ENCODE measurements at places on chromosomes 3 and 15.

GRCh38 chr3:4740397-4741105 lies 238.7 kb upstream of the BHLHE40 start:
- no peak for DNase-seq

GRCh38 chr3:171953301-171954022 lies 85.9 kb upstream of the FNDC3B start:
- DNase-seq: no peak

GRCh38 chr3:7194071-7194835 lies 333.3 kb downstream of the GRM7 start:
- DNase-seq: no peak

DNA sequence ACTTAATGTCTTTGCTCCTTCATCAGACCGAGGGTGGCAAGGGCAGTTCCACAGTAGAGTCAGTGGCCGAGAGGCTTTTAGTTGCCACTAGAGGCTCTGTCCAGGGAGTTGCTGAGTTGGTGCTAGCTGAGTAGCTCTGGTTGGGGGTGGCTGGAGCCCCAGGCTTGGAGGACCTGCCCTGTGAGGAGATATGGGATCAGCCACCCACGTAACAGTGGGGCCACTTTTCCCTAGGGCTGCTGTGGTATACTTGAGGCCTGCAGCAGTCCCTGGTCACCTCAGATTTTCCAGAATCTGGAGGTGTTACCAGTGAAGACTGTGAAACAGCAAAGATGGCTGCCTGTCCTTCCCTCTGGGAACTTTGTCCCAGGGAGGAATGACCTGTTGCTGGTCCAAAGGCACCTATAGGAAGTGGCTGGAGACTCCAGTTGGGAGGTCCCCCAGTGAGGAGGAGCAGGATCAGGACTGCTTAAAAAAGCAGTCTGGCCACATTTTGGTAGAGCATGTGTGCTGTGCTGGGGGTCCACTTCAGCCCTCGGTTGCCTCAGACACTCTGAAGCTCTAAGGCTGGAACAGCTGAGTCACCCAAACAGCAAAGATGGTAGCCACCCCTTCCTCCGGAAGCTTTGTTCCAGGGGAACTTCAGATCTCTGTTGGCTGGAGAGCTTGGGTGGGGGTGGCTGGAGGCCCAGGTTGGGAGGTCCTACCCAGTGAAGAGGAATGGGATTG lies 72.9 kb downstream of the AKAP13 start:
- no peak for DNase-seq

DNA sequence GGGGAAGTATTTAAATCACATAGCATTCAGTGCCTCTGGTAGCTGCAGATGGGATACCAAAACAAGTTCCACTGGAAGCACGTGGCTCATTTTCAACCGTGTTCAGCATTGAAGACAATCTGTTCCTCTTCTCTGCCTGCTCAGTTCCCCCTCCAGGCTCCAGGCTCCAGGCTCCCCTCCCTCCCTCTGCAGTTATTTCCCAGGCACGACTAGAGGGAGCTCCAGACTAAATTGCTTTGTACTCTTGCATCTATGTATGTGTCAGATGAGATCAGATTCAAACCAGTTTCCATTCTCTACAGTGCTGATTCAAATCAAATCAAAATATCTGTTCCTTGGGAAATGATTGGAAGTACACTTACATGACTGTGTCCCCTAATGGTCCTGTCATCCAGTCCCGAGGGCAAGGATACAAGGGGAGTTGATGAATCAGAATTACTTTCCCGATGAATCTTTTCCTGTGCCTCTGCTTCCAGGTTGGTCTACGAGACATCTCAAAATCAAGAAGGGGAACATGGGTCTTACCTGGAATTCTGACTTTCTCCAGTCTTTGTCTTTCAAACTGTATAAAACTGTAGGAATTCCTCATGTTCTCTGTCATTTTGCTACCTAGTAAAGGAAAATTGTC lies 600.5 kb downstream of the EDEM1 start:
- DNase-seq: no peak

DNA sequence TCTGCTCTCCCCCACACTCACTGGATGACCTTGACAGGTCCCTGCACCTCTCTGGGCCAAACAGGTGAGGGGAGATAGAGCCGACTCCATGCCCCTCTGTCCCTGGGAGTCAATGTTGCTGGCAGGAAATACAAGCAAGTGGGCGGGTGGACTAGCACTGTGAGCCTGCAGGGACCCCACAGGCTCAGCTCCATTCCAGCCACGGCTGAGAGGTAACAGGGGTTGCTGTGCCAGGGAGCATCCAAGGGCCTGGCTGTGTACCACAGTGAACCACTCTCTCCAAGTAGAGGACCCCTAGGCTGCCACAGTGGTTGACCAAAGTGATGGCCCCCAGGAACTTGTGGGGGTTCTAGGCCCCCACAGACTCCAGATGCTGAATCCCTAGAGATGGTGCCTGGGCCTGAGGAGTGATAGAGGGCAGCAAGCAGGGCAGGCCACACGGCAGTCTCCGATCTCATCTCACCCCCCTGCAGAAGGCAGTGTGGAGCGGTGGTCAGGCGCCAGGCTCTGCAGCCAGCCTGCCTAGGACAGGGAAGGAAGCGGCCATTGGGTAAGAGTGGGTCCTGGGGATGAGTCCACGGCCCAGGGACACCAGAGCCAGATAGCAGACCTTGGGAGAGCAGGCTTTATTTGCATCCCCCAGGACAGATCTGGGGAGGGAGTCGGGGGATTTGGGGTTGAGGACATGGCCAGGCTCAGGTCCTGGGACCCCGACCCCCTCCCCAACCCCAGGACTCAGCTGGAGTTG lies 3.2 kb downstream of the TNNC1 start:
- DNase-seq: no peak

DNA sequence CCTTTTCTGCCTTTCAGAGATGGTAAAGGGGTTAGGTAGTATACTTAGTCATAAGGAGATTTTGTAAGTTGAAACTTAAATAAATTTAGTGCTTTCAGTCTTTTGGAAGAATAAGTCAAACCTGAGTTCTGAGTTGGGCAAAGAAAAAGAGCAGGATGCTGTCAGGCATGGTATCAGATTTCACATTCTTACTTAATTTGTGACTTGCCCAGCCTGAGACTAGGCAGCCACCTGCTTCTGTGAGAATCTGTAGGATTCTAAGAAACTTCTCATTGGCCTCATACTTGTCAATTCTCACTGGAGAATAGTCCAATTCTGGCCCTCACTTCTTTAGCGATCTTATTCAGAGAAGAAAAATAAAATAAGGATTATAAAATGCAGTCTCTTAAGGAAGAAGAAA lies 577.5 kb downstream of the DIPK2A start:
- DNase-seq: no peak

- DNase-seq: no peak
Observed at GRCh38 chr3:189512821-189513220, 118.4 kb upstream of the TP63 start.

GRCh38 chr3:127162947-127163645 lies 29.8 kb upstream of the PRR23E start:
- no peak for DNase-seq

DNA sequence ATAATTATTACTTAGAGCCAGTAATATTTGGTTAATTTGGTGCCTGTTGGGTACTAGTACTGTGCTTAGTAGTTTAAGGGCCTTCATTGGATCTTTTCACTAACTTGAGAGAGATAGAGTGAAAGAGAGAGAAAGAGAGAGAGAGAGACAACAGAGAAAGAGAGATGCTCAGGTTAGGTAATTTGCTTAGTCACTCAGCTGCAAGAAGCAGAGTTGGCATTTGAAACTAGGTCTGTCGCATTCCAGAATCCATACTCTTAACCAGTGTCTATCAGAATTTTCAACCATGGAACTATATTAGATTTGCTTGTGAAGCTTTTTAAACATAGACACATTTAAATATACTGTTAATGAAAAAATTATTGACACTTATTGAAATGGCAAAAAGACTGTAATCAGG lies 31.1 kb upstream of the NUDT16 start:
- no peak for DNase-seq

- no peak for DNase-seq
Observed at GRCh38 chr3:88198121-88198520, 48.4 kb downstream of the C3orf38 start.

GRCh38 chr15:76982756-76983155 lies 12.2 kb upstream of the PSTPIP1 start:
- DNase-seq: no peak

GRCh38 chr3:58018892-58019742 lies 10.9 kb downstream of the FLNB start:
- no peak for DNase-seq

DNA sequence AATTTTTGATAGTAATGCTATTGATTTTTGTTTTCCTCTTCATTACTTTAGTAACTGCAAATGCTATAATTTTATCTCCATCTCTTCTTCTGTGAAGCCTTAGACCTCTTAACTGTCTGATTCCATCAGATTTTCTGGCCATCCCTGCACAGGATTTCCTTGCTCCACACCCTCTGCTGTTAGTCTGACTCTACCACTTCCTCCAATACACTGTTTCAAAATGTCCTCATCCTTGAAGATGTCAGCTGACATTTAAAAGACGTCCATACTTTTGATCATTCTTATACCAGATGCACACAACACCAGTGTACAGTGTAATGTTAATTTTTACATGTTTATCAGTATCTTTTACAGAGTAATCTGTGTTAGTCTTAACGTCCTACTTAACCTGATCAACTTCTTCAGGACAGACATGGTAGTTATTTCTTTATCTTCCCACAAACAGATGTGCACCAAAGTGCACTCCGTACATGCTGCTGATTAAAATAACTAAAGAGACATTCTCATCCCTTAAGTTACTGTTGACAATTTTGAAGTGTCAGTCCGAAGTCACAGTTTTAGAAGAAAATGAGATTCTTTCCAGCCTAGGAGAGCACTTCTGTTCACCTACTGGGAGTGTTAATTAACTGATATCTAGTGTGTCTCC lies 102.4 kb upstream of the RASGRP1 start:
- DNase-seq: no peak

DNA sequence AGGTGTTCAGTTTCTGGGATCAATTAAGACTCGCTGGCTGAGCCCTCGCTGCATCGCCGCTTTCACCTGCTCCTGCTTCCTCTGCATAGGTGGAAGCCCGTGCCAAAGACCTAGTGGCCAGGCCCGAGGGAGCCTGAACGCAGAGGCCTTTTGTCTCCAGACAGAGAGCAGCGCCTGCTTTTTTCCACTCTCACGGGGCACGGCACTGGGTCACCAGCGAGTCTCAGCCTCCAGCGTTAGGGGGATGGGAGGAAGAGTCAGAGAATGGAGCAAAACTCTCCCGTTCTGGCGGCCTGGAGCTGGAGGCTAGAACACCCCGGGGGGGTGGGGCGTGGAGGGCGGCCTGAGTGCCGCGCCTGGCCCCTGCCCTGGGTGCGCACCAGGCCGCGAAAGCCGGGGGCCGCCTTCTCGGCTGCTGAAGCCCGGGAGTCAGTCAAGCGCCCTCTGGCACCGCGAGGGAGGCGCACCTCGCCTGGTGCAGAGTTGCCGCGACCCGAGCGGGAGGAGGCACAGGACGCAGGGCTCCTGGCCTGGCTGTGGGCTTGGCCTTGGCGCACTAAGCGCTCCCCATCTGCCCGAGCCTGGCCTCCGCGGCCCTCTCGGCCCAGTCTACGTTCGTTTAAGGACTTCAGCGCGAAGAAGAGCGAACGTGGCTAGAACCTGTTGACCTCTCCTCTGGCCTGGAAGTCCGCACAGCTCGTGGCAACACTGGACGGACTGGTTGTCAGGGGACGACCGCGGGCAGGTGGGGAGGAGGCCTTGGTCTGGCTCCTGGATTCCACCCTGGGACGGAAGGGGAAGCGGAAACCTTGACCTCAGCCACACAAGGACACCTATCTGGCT lies 21.5 kb downstream of the NR2F2 start:
- no peak for DNase-seq

GRCh38 chr15:41944313-41944940 lies 27.9 kb downstream of the EHD4 start:
- DNase-seq: no peak

DNA sequence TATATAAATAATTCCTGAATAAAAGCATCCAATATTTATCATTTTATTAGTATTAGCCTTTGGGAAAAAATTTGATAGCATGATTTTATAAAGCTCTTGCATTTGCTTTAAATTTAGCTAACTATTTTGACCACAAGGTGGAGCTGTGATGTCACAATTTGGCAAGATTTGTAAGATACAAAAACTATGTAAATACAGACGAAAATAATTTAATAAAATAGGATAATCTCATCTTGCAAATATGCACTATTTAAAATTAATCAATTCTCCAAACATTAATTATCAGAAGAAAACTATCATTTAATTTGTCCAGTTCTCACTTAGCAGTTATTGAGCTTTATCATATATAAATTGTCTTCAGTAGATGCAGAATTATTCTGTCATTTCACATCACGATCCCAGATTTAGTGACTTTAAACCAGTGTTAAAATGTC lies 95.4 kb downstream of the PLOD2 start:
- no peak for DNase-seq

DNA sequence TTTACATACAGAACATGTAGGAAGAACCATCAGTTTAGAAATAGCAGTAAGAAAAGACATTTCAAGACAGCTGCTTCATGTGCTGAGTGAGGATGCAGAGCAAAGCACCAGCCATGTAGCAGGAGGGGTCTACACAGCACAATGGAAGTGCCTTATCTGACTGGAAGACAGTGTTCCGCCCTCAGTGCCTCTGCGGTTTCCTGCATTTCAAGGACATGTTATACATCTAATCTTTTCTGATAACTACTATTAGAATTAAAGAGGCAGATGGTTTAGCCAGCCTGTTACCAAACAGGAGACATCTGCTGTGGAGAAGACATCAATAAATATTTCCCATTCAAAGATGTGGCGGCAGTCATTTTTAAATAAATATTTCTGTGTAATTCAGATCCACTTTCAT lies 10.6 kb downstream of the LSG1 start:
- DNase-seq: no peak

DNA sequence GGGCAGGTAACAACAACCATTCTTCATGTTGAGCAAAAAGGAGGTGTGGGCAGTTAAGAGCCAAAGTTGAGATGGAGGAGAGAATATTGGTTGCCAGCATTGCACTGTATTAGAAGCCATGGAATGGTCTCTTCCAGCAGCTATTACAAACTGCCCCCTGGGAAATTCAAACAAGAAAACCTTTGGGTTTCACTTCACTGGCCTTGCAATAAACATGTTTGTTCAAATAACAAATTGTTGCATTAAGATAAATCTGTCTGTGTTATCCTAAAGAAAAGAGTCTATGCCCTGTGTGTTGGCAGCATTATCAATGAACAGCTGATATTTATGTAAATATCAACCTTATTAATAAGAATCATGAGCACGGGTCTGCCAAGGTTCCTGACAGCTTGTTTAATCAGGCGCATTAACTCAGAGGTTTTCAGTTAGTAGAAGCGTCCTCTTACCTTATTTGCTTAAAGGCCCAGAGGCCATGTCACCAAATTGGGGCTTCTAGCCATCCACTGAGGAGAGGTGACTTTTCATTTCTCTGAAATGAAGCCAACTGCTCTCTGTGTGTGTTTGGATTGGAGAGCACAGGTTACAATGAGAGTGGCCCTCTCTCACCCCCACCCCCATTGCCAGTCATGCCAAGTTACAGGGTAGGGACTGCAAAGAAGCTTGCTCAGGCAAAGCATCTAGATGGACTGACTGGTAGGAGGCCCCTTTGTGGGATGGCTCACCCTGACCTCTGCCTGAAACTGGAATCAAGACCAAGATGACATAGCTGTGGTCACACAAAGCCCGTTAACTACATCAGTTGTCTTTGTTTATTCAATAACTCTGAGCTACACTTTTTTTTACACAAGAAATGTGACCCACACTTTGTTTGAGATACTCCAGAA lies 10.5 kb downstream of the FILIP1L start:
- no peak for DNase-seq
